ENCODE measurements at places on chromosomes 1 and 21. TPM values are rescaled to one million over a fixed set of nuclear protein-coding genes. Genes with fewer than 3 reads are reported as not detected.

Gene ZSCAN20
- 1.8 TPM for polyA plus RNA-seq

Gene CAPZA1
- polyA plus RNA-seq, result 394 TPM

Gene RNU1-1
- 2.6 TPM for polyA plus RNA-seq

Gene TNFRSF8
- polyA plus RNA-seq, result 69.7 TPM

Gene PPFIA4
- polyA plus RNA-seq, result not detected

Gene MAP1LC3C
- polyA plus RNA-seq, result not detected

Gene TSPAN2
- not detected for polyA plus RNA-seq

Gene FUBP1
- polyA plus RNA-seq, result 143 TPM

Gene LGR6
- polyA plus RNA-seq, result not detected

Gene SH3BGR
- 3.5 TPM for polyA plus RNA-seq

Gene SYDE2
- polyA plus RNA-seq, result 0.87 TPM

Gene MX2
- polyA plus RNA-seq, result 22.6 TPM

Gene ZSWIM5
- 0.29 TPM for polyA plus RNA-seq

Gene CFHR5
- polyA plus RNA-seq, result not detected

Gene ANKRD45
- polyA plus RNA-seq, result not detected

Gene OVAAL
- polyA plus RNA-seq, result not detected

Gene IPP
- 15.7 TPM for polyA plus RNA-seq

Gene OR2T29
- not detected for polyA plus RNA-seq

Gene OLFML3
- not detected for polyA plus RNA-seq

Gene CD164L2
- not detected for polyA plus RNA-seq

Gene AMIGO1
- polyA plus RNA-seq, result 0.08 TPM

Gene CGN
- 4.1 TPM for polyA plus RNA-seq

Gene ATP6V1G3
- polyA plus RNA-seq, result not detected

Gene UMODL1
- polyA plus RNA-seq, result not detected

Gene AGT
- not detected for polyA plus RNA-seq

Gene FCMR
- polyA plus RNA-seq, result 97.9 TPM

Gene KCNJ9
- not detected for polyA plus RNA-seq

Gene NHLH2
- 0.06 TPM for polyA plus RNA-seq
